ENCODE measurements at places on chromosomes 5 and 9.

- DNase-seq = no peak
These were observed 1578.2 kb upstream of the WWC1 start for GRCh38 chr5:166713295-166713694.

DNA sequence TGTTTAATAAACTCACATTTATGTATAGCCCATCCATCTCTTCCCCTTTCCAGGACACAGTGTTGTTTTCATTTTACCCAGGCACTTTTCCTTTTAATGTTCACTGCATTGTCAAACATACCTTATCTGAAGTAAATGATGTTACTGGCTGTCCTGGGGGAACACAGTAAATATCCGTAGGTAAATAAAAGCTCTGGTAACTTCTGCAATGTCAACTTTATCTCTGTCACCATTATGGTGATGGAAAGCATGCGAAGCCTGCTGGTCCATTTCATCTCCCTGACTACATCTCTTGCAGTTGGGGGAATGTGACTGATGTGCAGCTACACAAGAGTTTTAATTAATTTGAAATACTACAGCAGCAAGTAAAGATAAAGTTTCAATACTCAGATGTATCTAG is 1162.1 kb upstream of the SEMA6A start:
- DNase-seq = no peak

GRCh38 chr9:74610523-74611061 is 113.5 kb downstream of the RORB start:
- no peak for DNase-seq

- no peak for DNase-seq
These were observed 193.3 kb downstream of the LURAP1L start for GRCh38 chr9:12968093-12968492.

DNA sequence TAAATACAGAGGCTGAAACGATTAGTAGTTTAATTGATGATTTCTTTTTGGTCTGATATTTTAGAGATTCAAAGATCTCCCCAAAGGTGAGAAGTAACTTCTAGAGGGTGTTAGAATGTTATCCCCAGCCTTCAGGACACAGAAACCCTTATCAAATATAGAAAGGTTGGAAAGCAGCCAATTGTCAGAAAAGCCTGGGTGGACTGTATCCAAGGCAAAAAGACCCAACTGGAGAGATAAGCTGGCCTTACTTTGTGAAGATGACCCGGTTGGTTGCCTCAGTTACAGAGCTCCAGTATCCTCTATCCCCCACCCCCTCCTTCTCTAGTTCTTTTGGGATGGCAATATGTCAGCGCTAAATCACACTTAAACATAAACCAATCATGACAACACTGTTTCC is 75.7 kb downstream of the GCNT4 start:
- DNase-seq = no peak

DNA sequence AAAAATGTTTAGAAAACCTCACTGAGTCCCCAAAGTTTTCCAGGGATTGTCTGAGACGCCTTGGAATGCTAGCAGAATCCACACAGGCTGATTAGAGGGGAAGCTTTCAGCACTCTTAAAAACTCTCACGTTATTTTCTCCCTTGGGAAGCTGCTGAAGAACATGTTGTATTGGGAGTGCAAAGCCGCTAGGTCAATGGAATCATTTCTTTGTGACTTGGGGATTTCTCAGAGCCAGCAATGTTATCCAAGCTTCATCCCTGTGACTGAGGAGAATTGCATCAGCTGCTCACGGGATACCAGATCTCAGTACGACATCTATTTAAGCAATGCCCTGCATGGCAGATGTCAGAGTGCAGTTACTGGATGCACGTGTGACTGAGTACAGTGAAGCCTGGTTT is 426.4 kb upstream of the MPDZ start:
- DNase-seq = no peak
